NB4 (cell line): ENCODE measurements at places on chromosomes 7 and 10.
A peak's percentile ranks its signal among the peaks of the same experiment; 100 is the strongest.

DNA sequence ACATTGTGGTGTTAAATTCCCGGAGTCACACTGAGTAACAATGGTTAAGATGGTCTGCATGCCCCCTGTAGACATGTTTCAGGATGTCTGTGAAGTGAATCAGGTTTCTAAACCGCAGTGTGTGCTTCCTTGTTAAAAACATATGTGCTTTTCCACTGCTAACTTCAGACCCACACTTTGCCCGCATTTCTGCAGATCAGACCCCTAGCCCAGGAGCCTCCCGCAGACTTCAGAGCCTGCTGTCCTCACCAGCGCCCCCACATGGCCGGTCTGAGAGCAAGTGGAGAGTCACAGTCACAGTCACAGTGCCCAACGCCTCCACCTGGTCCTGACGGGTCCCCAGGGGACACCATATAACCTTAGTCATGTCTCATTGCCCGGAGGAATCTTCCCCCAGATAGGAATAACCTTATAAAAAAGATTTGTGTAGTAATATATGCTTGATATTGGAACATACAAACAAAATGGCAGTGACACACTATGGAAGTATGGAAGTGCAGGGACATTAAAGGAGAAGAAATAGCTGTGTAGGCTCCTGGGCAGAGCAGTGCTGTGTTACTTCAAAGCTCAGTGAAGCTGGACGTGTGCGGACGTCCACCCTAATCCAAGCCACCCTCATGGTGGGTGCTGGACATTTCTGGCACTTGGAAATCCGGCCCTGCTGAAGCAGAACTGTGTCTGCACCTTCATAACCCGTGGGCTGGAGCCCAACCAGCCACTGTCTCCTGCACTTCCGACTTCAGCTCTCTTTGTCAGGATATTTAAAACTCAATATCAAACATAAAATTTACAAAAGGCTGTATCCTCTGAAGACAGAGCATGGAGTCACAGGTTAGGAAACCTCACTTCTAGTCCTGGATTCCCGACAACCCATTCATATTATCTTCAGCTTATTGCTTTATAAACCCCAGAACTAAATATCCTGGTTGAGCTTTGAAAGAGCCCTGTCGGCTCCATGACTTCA is 29.0 kb downstream of the GSTO2 start:
- DNase-seq, result peak; percentile 61

- DNase-seq, result peak; percentile 54
Observed at GRCh38 chr7:95686109-95686508, 86.2 kb upstream of the DYNC1I1 start.

GRCh38 chr10:16964576-16965343 is 147.5 kb upstream of the RSU1 start:
- DNase-seq, result no peak

DNA sequence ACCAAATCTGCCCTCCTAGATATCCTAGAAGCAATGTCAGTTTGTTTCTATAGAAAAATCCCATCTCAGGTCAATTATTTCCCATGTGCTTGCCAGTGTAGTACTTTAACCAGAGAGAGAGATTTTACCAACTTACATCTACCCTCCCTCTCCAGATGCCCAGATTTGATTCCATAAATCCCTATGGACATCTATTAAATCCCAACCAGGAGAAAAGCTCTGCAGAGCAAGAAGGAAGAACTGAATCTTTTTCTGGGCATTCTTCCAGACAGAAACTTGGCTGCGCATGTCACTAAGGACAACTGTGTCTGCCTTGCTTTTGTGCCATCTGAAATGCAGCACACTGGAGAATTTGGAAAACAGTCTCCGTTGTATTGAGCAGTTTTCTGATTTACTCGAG is 597.6 kb downstream of the SORCS1 start:
- no peak for DNase-seq

- DNase-seq, result no peak
Observed at GRCh38 chr7:2785071-2785500, 59.0 kb downstream of the GNA12 start.

DNA sequence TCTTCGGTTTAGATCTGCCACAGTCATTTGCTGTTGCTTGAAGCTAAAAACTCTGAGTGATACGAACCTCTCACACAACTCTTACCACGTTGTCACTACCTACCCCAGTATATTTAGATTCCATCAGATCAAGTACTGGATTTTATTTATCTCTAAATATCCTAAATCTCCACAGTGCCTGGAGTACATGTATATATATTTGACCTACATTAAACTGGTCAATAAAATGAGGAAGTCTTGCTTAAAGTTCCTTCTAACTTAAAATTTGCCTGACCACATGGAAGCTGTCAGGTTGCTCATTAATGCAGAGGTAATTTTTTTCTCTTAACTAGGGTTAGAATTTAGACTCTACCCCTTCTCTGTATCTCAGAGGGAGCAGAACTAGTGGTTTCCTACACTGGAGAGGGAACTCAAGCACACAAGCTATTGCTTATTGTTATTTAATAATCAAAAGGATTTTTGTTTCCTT is 3.1 kb upstream of the MACC1 start:
- peak; percentile 67 for DNase-seq
